ENCODE measurements at places on chromosomes 4 and X. TPM values are rescaled to one million over a fixed set of nuclear protein-coding genes. Genes with fewer than 3 reads are reported as not detected.

Gene UGT2B10
- polyA plus RNA-seq = 0.02 TPM

Gene NLRP2B
- 0.02 TPM for polyA plus RNA-seq

Gene MBTPS2
- 2.7 TPM for polyA plus RNA-seq

Gene RAP1GDS1
- polyA plus RNA-seq = 23.6 TPM

Gene CDX4
- not detected for polyA plus RNA-seq

Gene SYP
- 3.6 TPM for polyA plus RNA-seq

Gene TMEM164
- polyA plus RNA-seq = 9.1 TPM

Gene NDUFC1
- polyA plus RNA-seq = 113 TPM

Gene GYPE
- polyA plus RNA-seq = 1.8 TPM

Gene FREM3
- 0.23 TPM for polyA plus RNA-seq

Gene HMGB2
- polyA plus RNA-seq = 475 TPM

Gene BEND2
- polyA plus RNA-seq = 0.05 TPM

DNA sequence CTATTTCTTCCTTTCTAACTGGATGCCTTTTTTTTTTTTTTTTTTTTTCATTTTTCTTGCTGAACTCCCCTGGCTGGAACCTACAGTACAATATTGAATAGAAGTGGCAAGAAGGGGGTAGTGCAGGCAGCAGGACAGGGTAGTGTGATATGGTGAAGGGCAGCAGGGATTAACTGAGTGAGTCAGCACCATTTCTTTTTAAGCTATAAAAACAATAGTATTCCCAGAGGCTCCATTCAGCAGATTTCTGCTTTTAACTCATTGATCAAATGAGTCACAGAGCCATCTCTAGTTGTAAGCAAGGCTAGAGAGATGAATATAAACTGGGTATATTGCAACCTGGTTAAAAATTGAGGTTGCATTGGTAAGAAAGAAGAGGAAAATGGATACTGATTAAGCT lies 53.6 kb upstream of the SETD7 start:
- no peak for DNase-seq

DNA sequence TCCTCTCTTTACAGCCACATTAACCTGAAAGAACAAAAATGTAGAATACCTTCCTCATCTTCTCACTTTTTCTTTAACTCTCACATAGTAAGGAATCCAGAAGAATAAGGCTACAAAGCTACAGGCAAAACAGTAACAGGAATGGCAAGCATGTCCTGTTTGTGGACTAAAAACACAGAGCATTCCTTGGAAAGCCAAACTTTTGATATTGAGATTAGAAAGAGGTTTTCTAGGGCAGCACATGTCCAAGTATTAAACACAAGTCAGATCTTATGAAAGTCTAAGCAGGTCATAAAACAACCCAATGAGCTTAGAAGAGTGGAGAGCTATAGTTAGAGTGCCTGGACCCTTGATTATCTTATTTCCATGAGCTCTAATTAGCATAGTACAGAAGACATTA lies 58.2 kb upstream of the FAM9C start:
- no peak for DNase-seq

DNA sequence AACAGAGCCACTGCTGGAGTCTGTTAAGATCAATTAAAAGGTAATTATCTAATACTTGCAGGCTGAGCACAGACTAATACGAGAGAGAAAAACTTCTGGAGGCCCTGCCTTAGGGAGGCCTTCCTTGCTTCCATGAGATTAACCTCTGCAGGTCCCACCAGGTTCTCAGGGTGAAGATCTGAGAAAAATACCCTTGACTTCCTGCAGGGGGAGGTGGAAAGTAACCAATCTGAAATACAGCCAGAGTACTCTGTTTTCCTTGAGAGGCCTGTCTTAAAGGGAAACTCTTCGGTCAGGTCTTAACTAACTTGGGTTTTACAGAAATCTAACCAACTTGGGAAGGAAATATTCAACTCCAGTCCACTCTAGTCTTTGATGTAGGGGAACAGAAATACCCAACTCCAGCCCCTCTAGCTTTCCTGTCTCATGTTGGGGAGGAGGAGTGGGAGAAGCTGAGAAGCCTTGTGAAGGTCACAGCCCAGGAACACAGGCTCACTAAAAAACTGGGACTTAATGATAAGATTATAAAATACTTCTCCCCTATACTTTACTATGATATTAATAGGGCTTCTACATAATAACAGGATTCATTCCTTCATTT lies 77.1 kb downstream of the TBCK start:
- peak; percentile 2 for DNase-seq

GRCh38 chrX:53284684-53285447 lies 3.5 kb upstream of the IQSEC2 start:
- peak; percentile 42 for DNase-seq

DNA sequence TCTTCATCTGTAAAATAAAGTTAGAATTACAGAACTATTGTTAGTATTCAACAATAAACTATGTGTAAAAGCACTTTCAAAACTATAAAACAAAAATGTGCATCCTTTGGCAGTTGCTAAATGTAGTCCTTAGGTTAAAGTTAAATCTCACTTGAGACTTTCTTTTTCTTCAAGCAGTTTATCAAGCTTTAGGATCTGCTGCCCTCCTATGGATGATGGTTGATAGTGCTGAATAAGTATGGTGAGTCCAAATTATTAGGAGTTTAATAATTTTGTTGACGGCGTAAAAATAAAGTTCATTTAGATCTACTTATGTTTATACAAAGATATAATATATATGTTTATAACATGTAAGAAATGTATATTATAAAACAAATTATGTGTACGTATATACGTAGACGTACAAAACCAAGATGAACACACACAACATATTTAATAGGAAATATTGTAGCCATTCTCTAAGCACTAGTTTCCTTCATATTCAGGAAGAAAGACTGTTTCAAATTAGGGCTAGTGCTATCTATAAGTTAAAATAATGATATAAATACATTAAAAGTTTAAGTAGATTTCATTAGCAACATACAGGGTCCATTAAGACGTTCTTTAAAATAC lies 22.3 kb downstream of the UGT2A2 start:
- no peak for DNase-seq

- no peak for DNase-seq
These were observed 163.8 kb upstream of the PGRMC2 start for GRCh38 chr4:128451270-128451905.

DNA sequence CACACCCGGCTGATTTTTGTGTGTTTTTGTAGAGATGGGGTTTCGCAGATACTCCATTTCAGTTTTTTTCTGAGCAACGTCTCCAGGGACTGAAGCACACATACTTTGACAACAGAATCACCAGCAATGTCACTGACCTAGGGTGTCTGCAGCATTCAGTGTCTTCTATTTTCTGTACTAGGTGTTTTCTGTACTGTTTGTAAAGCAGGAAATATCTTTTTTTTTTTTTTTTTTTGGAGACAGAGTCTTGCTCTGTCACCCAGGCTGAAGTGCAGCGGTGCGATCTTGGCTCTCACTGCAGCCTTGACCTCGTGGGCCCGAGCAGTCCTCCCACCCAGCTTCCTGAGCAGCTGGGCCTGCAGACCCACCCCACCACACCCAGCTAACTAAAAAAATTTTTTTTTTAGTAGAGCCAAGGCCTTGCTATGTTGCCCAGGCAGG lies 8.9 kb downstream of the ADD1 start:
- no peak for DNase-seq

DNA sequence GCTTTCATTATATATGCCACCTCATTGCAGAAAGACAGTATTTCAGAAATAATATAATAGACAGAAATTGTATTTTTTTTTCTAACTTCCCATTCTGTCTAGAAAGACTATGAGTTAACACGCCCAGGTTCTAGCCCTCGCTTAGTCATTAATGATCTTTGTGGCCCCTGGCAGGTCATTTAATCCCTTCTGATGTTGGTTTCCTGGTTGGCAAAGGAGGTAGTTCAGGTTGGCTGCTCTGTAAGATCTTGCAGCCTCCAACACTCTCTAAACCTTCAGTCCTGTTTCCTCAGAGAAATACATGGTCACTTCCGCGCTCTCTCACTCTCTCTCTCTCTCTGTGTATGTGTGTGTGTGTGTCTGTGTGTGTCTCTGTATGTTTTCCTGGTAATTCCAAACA lies 156.3 kb upstream of the NOCT start:
- DNase-seq = no peak

GRCh38 chr4:23877758-23878229 lies 12.1 kb downstream of the PPARGC1A start:
- DNase-seq = no peak

- no peak for DNase-seq
These were observed 148.7 kb upstream of the CTSO start for GRCh38 chr4:156102411-156102810.

DNA sequence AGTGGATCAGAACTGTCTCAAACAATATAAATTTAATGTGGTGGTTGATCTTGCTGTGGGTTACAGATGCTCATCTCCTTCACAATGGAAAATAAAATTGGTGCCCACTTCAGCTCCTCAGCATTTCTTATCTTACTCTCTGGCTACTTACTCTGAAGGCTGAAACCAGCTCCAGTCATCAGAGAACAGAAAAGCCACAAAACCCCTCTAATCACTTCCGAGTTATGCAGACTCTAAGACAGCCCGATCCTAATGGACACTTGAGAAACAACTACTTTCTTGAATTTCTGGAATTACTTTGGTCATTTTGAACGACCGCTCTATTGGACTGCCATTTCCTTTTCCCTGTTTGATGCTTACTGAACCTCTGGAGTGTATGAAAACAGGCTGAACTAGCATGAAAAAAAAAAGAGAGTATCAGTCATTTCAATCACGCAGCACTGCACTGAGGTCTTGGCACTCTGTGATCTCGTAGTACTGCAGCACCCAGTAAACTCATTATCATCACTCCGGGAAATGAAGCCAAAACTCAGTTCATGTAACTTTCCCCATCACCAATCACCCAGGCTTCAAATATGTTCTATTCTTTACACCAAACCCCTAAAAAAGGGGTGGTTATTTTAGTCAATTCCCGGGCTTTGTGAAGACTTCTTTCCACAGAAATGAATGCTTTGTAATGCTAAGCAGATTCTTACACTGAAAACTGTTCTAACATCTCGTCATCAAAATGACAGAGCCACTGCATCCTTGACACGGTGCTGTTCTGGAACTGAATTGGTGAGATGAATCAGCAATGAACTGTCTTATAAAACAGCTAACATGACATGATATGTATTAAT lies 54.5 kb downstream of the TSPAN5 start:
- no peak for DNase-seq

DNA sequence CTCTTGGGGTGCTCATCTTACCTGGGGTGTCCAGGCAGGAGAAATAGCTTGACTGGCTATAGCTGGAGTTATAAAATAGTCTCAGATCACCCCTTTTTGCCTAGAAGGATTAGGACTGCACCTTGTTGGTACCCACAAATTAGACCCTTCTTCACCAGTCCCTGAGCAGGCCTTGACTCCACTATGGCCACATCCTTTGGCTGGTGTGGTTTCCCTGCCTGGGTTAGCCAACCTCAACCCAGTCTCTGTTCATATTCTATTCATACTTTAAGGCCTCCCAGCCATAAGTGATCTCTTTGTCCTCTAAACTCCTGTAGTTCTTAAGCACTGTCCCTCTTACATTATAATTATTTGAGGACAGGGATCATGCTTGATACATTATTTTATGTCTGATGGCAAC lies 69.4 kb downstream of the ARX start:
- DNase-seq = no peak

DNA sequence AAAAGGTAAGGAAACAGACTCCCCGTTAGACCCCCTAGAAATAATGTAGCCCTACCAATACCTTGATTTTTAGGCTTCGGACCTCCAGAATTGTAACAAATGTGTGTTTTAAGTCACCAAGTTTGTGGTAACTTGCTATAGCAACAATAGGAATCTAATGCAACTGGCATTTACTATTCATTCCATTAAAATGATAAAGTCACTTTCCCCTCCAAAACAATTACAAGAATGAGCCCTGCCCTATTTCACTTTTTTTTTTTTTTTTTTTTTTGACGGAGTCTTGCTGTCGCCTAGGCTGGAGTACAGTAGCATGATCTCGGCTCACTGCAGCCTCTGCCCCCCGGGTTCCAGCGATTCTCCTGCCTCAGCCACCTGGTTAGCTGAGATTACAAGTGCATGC lies 3.5 kb upstream of the DDX60L start:
- no peak for DNase-seq

- DNase-seq = no peak
These were observed 282.5 kb downstream of the ZIC3 start for GRCh38 chrX:137848266-137848905.

- DNase-seq = no peak
These were observed 224.2 kb downstream of the RCHY1 start for GRCh38 chr4:75289914-75290582.

DNA sequence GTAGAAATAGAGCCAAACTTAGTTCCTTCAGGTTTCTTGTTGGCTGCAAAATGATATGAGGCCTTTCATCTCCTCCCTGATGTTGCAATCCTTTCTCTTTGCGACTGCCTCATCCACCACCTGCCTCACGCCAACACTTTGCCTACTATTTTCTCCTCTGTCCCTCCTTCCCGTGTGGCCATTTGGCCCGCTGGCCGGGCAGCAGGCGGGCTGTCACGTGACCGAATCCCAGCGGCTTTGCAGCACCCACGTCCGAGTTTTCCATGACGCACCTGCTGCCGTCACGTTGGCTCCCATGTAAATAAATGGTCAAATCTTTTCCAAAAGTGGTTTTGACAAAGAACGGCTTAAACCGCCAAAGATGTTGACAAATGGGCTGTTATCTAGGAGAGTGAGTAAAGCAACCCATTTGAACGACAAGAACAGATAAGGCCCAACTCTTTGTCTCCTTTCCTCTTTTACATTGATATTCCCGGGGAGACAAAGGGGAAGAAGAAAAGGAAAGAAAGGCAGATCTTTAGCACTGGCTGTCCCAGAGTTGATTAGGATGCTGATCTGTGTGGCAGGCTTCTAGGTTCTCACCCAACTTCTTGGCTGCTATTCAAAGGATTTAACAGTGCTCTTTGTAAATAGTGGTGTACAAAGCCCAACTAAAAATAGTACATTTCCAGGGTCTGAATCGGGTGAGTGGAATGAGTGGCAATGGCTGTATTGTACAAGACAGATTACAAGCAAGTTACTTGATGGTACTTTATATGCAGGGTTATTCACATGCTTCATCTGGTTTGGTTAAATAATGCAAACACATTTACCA lies 174.2 kb upstream of the JADE1 start:
- DNase-seq = no peak

DNA sequence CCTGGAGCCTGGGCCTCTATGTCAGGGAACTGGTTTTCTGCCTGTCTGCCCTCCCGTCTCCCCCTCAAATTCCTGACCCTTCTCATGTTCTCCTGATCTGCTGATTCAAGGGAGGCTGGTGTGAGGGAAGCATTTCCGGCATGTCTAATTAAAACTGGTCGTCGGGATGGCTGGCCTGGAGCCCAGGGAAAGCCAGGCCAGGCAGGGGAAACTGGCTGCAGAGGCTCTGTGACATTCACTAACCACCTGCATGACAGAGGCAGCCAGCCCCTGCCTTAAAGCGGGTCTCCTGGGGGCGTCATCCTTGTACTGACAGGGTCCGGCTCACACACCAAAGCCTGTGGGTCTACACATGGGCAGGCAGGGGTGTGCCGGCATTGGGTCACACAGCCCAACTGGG lies 35.2 kb downstream of the ABLIM2 start:
- no peak for DNase-seq

GRCh38 chr4:165926307-165926706 lies 53.3 kb downstream of the TLL1 start:
- no peak for DNase-seq

- DNase-seq = no peak
These were observed 19.6 kb downstream of the VBP1 start for GRCh38 chrX:155235891-155236290.

Data from thymus (tissue), 14 donors.